Fibroblast of skin of left quadriceps (primary cell): ENCODE measurements at places on chromosomes 2 and 18.
A peak's percentile ranks its signal among the peaks of the same experiment; 100 is the strongest.

GRCh38 chr2:212777020-212777491 lies 238.5 kb upstream of the ERBB4 start:
- peak; percentile 3 for DNase-seq

DNA sequence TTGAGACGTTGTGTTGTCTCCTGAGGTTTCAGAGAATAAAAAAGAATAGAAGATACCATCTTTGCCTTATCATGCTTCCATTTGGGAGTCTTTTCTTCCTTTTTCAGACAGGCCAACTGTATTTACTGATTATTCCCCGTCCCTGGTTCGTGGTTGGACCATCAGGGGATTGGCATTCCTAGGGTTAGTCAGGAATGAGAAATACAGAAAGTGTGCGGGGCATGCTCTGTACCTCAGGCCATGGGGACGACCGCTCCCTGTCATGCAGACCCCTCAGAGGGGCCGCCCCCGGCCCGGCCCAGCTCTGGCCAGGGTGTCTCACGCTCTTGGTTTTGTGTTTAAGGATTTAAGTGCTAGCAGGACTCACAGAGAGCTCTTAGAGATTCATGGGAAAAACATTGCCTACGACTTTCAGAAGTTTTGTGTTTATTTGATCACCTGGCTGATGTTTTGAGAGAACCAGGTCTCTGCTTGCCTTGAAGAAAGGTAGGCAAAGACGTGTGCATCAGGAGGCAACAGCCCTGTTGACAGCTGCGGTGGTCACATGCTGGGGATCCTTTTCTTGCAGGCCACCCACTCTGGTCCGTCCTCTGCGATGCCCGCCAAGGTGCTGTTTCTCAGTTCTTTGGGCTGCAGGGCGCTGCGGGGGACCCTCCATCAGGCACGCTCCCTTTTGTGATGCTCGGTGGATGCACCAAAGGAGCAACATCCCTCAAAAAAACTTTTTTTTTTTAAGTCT lies 317.8 kb downstream of the AGAP1 start:
- no peak for DNase-seq

DNA sequence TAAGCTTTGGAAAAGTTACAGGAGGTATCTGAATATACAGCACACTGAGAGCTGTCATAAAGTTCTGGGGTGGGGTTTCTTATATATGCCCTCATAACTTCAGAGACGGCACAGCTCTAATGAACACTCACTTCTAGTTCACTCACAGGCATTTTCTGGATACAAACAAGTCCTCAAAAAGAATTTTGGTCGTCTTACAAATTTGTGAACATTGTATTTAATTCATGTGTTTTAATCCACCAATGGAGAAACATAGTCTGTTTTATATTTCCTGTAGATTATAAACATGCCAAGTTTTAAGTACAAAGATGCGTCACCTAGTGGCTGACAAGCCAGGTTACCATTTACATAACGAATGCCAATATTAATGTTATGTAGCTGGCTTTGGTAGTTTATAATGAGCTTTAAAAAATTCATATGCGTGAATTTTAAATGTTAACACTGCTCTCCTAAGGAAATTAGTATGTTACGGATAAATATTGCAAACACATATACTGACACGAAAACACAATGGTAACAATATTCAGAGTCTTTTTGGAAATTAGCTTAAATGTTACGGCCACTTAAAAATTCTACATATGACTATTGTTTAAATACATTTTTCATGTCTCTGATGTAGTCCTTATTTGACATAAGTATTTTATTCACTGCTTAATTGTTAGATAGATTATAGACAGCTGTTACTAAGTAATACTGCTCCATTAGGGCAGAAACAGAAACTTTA lies 2.5 kb downstream of the COL3A1 start:
- no peak for DNase-seq

GRCh38 chr18:7479756-7480155 lies 87.4 kb upstream of the PTPRM start:
- no peak for DNase-seq

- DNase-seq: no peak
Observed at GRCh38 chr2:167192833-167193232, 304.6 kb downstream of the XIRP2 start.
